Stimulated activated CD8-positive, alpha-beta memory T cell treated with anti-CD3 and anti-CD28 coated beads, Interleukin-2, amount 100 ng/mL, for 48 hours (primary cell): ENCODE measurements at places on chromosomes 6 and 20.

GRCh38 chr6:107931894-107932293 lies 26.1 kb downstream of the SEC63 start:
- DNase-seq: no peak

DNA sequence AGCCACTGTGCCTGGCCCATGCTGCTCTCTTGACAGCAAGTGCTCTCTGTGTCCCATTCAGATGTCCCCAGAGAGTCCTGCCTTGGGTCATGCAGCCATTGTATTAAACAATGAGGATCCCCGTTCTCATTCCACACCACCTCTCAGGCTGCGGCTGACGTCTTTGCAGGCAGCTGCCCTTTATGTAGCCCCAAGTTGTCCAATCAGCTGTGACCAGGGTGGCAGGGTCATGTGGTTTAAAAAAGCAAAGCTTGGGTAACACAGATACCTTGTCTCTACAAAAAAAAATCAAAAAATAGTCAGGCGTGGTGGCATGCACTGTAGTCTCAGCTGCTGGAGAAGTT lies 13.2 kb downstream of the GCNT2 start:
- DNase-seq: no peak

DNA sequence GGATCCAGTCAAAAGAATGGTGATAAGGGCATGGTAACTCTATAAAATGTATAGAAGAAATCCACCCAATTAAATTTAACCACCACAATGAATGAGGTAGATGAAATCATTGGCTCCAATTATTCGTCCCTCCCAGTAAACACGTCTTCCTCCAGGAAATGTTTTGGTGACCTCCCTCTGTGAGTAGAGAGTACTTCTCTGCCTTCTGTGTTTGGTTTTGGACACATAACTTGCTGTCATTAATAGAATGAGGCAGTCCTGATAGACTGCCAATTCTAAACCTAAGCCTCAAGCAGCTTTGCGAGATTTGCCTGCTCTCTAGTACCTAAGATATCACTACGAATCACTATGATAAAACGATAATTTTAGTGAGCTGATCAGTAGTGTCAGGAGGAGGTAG lies 632.8 kb downstream of the HDGFL1 start:
- no peak for DNase-seq

DNA sequence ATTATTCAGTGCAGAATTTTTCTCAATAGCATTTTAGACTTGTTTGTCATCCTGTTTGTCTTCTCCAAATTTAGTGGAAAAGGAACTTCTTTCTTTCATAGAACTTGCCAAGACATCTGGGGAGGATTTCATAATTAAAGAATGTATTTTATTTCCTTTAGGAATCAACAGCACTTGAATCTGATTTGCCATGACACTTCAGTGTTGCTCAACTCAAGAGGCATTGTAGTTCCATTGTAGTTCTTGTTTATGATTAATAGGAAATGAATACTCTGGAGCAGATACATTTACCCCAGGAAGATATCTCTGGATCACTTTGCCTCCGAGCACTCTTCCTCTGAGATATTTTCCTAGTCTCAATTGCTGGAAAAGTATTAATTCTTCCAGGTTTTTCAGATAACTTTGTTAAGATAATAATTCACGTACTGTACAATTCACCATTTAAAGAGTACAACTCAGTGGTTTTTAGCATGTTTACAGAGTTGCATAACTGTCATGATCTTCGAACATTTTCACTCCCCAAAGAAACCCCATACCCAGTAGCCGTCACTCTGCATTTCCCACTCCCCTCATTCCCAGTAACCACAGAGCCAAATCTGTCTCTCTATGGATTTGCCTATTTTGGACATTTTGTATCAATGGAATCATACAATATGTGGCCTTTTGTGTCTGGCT lies 29.7 kb downstream of the AKAP12 start:
- no peak for DNase-seq

DNA sequence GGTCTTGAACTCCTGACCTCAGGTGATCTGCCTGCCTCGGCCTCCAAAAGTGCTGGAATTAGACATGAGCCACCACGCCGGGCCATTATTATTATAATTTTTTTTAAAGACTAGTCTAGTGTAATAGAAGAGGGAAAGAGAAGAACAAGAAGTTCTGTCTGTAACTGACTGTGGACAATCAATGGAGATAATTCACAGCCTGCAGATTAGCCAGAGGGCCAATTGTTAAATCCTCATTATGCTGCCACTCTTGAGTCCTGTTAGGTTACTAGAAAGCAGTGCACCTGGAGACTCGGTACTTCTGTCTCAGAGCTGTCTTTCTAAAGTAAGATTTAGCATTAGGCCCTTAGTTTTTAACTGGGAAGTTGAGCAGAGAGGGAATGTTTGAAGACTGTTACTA lies 37.5 kb downstream of the CARMIL1 start:
- DNase-seq: no peak

- DNase-seq: no peak
Measured at GRCh38 chr6:34108176-34108575, 37.7 kb downstream of the GRM4 start.

GRCh38 chr6:127094791-127095190 lies 23.7 kb upstream of the RSPO3 start:
- no peak for DNase-seq

DNA sequence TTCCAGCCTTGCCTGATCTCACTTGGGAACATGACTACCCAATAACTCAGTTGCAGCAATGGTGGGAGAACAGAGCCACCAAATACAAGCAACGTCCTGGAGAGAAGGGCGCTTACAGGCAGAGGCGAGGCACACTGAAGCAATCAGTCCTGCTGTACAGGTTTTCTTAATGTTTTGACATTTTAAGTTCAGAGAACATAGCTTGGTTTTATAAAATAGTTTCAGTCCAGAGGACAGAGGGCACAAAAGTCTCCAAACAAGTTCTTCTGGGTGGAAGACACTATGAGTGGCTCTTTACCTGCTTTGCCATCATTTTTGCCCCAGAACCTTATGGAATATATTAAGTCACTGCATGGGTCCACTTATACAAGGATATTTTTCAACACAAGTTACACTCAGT lies 103.4 kb upstream of the KCNG1 start:
- DNase-seq: no peak

GRCh38 chr6:136736281-136736960 lies 55.9 kb downstream of the MAP3K5 start:
- DNase-seq: no peak

GRCh38 chr20:1945134-1945618 lies 48.7 kb downstream of the PDYN start:
- DNase-seq: no peak

DNA sequence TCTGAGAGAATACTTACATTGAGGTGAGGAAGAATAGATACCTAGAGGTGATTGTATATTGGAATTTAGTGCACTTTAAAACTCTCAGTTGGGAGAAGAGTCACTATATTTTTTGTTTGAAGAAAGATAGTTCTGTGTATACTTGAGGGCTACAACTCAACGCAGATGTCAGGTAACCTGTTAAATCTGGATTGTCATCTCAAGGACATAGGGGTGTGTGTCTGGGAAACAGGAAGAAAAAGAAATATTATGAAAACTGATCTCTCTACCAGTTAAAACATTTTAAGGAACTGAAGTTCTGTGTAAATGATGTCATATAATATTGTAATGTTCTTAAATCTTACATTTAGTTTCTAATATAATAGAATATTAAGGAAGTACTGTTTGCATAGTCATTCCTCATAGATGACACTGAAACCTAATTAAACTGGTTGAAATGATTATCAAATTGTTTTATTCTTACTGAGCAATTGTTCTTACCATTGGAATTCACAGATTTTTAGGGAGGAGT lies 86.2 kb downstream of the SMAP1 start:
- DNase-seq: no peak

- no peak for DNase-seq
Measured at GRCh38 chr6:164917211-164917610, 392.2 kb downstream of the C6orf118 start.

DNA sequence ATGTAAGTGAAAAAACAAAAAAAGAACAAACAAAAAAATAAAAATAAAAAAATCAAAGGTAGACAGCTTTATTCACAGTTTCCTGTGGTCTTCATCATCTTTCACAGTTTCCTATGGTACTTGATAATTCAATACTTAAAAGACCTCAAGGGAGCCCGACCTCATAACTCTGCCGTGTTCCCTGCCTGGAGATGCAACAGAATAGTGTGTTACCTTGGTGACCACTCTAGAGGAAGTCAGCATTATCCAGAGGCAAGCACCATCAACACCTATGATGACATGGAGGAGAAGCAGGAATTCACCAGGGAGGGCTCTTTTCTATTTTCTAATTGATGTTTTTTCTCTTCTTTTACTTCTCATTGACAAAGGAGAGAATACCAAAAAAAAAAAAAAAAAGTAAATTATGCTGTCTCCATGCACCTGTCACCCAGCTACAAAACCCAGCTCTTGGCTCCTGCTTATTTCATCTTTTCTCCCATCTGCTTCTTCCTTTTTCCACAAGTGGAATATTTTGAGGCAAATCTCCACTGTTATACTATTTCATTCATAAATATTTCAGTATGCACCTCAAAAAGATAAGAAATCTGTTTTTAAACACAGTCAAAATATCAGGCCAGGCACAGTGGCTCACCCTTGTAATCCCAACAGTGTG lies 95.8 kb upstream of the STXBP5 start:
- no peak for DNase-seq

- no peak for DNase-seq
Measured at GRCh38 chr20:25011261-25011660, 18.7 kb upstream of the APMAP start.

- no peak for DNase-seq
Measured at GRCh38 chr6:101876431-101876830, 482.9 kb downstream of the GRIK2 start.

DNA sequence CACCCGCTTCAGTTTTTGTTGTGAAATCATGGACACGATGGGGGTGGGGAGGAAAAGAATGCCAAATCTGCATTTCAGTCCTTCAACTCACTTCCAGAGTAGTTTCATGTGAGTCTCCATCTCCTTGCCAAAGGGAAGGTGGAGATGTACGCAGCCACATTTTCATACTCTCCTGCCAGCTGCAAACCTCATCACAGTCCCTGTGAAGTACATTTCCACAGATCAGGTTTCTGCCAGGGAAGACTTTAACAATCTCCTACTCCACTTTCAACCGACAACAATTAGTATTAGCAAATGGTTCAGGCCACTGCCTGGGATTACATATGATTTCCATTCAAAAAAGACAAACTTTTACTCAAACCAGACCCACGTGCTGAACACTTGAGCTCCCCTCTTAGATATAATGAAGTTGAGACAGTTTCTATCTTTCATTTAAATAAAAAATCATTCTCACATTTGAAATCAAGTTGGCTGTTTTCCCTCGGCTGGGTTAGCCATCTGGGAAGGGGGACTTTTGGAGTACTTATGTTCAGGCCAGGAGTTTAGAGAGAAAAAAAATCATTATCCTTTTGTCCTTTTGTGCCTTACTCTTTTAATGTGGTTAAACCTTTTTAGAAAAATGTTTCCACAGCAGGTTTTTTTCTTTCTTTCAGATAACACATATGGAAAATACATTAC lies 51.0 kb upstream of the CEP162 start:
- no peak for DNase-seq

DNA sequence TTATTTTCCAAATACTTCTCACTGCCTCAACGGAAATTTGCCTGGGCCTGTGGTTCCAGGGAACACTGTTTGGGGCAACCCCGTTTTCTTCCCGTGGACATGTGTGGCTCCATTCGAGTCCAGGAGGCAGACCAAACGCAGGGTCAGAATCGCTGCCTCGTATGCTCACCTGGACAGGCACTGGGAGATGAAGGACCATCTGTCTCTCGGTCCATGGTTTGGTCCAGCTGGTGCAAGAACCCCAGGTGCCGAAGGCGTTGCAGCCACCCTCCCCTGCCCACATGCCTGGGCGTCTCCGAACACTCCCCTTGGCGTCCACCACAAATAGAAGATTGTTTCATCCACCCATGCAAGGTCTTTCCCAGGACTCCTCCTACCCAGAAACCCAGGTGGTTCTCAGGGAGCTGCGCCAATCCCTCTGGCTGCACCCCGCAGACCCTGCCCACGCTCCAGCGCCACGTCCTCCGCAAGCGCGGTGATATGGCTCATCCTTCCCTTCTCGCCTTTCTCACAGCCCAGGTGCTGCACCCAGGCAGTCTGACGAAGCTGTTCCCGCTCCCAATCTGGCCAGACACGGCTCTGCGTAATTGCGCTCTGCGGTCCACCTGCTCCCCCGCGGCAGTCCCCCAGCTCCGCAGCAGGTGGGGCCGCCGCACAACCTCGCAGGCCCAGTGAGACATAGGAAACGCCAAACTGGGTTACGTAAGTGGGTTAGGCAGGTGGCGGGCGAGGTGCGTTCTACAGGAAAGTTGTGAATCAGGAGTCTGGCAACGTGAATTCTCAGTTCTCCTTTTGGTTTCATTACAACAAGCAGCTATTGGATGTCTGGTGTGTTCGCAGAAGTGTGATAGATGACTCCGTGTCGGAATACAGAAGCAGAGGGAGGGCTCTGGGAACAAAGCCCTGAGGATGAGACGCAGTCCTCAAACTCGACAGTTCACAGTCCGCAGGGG lies 146.2 kb upstream of the ECI2 start:
- peak; percentile 5 for DNase-seq

GRCh38 chr6:117534974-117535373 lies 52.5 kb downstream of the DCBLD1 start:
- DNase-seq: no peak

GRCh38 chr6:134675110-134676054 lies 274.5 kb downstream of the ALDH8A1 start:
- DNase-seq: no peak

- no peak for DNase-seq
Measured at GRCh38 chr6:14818422-14818884, 427.4 kb upstream of the JARID2 start.

GRCh38 chr6:17103715-17104114 lies 1.9 kb downstream of the STMND1 start:
- no peak for DNase-seq

DNA sequence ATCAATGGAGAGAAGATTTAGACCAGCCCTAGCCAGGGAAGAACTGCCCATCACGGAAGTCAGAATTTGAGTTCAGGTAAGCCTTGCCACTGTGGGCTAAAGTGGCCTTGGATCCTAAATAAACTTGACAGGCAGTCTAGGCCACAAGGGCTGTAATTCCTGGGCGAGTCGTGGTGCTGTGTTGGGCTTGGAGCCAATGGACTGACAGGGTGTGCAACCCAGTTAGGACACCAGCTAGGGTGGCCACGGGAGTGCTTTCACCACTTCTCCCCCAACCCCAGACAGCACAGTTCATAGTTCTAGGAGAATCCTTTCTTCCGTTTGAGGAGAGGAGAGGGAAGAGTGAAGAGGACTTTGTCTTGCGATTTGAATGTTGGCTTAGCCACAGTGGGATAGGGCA lies 422.4 kb downstream of the DOK5 start:
- DNase-seq: no peak
